Endodermal cell (in vitro differentiated cells): ENCODE measurements at places on chromosomes 6 and 20.

DNA sequence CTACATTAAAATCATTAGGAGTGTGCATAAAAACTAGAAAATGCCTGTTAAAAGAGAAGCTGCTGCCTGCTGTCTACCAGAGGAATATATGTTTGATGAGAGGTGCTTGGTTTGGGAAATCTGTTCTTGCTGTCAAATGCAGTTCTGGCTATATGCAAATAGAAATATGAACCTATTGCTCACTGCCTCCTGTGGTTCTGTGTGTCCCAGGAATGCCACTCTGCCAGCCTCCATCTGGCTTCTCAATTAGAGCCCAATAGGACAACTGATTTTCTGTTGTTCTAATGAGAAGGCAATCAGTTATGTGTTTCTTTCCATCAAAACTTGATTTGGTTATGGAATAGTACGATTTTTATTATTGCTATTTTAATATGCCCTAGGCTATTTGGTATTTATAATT is 759.7 kb downstream of the HDGFL1 start:
- DNase-seq, result no peak

DNA sequence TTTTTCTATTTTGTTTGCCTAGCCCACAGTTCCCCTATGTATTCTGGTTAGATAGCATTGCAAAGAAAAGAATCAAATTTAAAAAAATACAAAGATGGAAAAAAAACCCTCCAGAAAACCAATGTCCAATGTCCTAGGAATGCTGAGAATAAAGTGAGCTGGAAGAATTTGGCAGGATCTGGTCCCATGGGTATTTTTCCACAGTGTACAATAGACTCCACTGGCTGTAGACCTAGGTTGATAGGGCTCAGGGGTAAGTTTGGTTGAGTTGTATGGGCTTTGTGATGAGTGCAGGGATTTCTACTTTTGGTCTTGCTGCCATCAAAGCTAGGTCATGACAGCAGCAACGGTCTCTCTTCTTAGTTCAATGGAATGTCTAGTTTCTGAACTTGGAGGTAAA is 41.5 kb downstream of the SLC22A2 start:
- DNase-seq, result no peak

DNA sequence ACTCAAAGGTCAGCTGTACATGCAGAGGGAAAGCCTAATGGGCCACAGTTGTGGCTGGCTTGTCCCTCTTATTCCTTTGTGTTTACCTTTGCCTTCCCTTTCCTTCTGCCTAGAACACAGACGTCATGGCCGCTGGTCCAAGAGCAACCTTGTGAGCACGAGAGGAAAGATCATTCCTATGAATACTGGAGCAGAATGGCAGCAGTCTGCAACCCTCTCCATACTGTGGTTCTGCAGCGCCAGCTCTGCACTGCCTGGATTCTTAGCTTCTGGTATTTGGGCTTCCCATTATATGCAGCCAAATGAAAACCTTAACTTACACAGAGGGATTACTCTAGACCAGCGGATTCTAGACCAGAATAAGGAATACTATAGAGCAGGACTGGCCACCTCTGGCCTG is 12.4 kb downstream of the TBC1D7 start:
- DNase-seq, result peak; percentile 18

DNA sequence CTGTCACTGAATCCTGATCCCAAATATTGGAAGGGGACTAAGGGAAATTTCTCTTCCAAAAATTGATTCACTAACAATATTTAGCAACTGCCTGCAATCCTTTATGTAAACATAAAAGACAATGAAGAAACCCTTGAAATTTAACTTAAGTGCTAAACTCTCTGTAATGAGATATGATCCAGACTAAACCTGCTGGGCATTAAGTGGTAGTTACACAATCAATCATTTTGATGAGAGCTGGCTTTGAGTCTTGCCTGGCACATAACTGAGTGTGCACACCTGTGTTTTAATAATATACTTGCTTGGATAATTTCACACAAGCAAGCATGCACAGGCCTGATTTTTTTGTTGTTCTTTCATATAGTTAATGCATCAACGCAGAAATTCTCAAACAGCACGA is 9.8 kb upstream of the ZFP64 start:
- DNase-seq, result no peak
